Upper lobe of right lung (tissue), 1 donor: ENCODE measurements at places on chromosomes 6 and 20. TPM values are rescaled to one million over a fixed set of nuclear protein-coding genes. Genes with fewer than 3 reads are reported as not detected.

Gene ZBTB46
- 19.7 TPM for total RNA-seq

Gene OR2B6
- not detected for total RNA-seq

Gene TMC2
- total RNA-seq = 0.43 TPM

Gene GINS1
- total RNA-seq = 0.55 TPM

DNA sequence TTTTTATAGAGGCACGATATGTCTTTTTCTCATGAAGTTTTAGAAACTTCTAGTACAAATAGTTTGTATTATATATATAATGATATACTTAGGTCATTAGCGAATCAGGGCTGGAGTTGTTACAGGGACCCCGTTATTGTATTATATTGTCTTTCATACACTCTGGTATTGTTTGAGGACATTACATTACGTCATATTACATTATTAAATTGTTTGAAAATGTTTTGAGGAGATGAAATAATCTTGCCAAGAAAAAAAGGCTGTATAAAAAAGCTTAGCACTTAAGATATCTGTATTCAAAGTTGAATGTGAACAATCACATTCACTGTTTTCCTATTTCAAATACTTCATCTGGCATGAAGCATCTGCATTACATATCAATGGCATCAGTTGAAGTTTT lies 239.6 kb upstream of the ASCC3 start:
- H3K27ac ChIP-seq = no peak overlapping the region
- H3K4me3 ChIP-seq = no peak overlapping the region
- H3K4me1 ChIP-seq = no peaks in the 10 kb centered on the region

- no peak overlapping the region for H3K4me3 ChIP-seq
- no peaks in the 10 kb centered on the region for H3K4me1 ChIP-seq
- H3K27ac ChIP-seq = no peak overlapping the region
- no peaks in the 10 kb centered on the region for H3K36me3 ChIP-seq
- H3K27me3 ChIP-seq = no peaks in the 10 kb centered on the region
These were observed 215.7 kb downstream of the CDC5L start for GRCh38 chr6:44603044-44603686.

GRCh38 chr6:108020472-108021116 lies 53.9 kb downstream of the OSTM1 start:
- H3K27ac ChIP-seq = no peak overlapping the region
- H3K4me3 ChIP-seq = no peak overlapping the region
- H3K4me1 ChIP-seq = no peaks in the 10 kb centered on the region
- DNase-seq = no peak
- no peaks in the 10 kb centered on the region for H3K27me3 ChIP-seq

GRCh38 chr6:93679836-93680235 lies 260.5 kb upstream of the EPHA7 start:
- no peak overlapping the region for H3K4me3 ChIP-seq
- H3K4me1 ChIP-seq = no peaks in the 10 kb centered on the region
- no peak overlapping the region for H3K27ac ChIP-seq
- H3K36me3 ChIP-seq = no peaks in the 10 kb centered on the region
- no peaks in the 10 kb centered on the region for H3K27me3 ChIP-seq

- H3K27ac ChIP-seq = no peak overlapping the region
- no peak overlapping the region for H3K4me3 ChIP-seq
- no peaks in the 10 kb centered on the region for H3K36me3 ChIP-seq
- no peaks in the 10 kb centered on the region for H3K27me3 ChIP-seq
- H3K4me1 ChIP-seq = no peaks in the 10 kb centered on the region
These were observed 310.2 kb upstream of the CNR1 start for GRCh38 chr6:88476388-88476787.

DNA sequence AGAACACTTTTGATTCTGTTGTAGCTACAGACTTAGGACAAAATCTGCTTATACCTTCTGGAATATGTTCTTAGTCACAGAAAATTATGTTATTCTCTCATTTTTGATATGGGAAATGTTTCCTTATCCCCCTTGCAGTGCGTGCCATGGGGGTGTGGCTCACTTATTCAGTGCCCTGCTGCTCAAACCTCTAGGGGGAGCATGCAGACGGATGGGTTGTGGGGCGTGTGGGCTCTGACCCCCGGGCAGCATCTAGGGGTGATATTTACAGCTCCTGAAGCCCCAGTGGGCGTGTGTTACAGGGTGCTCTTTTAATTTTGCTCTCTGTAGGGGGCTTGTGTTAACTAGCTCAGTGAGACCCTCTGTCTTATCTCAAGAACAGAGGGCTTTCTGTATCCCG lies 61.3 kb upstream of the FERMT1 start:
- H3K36me3 ChIP-seq = no peaks in the 10 kb centered on the region
- no peak overlapping the region for H3K27ac ChIP-seq
- no peak overlapping the region for H3K4me3 ChIP-seq
